GM12878 (cell line): ENCODE measurements at places on chromosomes 7 and 10. TPM values are rescaled to one million over a fixed set of nuclear protein-coding genes. Genes with fewer than 3 reads are reported as not detected.

SGPL1 gene
- 16.8 and 20.7 TPM in 2 replicates for total RNA-seq

KNDC1 gene
- total RNA-seq = 0.05 TPM in 1 of 2 replicates, not detected in the other

GCC1 gene
- 14.7 and 14.9 TPM in 2 replicates for total RNA-seq

DNA sequence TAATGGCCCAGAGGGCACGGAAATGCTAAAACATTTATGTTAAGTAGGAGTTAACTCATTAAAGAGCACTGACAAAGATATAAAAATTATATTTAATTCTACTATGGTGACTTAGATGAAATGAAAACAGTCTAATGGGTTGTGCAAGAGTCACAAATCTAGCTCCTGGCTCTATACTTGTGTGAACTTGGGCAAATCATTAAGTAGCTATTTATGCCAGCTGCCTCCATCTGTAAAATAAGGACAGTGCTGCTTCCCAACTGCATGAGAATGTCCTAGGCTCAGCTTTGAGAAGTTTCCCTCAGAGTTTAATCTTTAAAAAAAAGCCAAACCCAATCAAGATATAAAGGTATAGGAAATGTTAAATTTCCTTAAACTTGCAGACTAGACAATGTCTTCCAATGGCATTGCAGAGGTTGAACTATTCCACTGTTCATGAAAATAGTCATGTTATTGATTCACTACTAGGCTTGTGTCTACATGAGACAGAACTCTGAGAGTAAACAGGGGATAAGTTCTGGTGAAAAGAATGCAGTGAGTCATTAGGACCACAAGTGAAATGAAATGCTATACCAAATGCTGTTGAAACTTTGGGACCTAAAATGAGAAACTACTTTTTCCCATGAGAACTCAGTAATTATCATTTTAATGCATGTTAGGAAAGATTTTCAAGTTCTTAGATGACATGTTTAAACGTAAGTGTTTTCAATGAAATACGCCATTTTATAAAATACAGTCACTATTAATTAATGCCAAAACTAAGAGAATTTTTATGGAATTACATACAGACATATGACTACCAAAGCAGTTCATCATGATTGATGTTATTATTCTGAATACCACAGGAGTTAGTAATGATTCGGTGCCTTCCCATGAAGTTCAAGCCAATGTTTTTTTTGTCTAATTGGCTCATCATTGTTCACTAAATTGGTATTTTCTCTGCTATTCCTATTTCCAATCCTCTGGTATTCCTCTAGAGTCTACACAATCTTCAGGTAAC is 84.2 kb downstream of the CDK6 start:
- DNase-seq = no peak

DNA sequence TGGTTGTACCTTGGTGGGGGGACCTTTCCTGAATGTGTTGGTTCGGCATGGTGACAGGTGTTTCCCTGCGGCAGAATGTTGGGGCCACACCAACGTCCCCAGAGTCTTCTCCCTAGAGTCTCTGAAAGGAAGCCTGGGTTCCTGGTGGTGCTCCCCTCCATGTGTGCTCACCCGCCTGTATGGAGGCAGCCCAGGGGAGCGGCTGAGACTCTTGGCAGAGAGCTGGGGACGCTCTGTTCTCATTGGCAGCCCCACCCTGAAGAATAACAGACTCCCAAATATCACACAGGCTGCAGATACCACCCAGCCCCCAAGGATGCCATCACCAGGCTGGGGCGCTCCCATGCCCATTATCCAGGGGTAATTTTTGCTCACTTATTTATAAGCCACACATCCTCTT is 34.8 kb downstream of the CHST12 start:
- DNase-seq = no peak
